ENCODE measurements at places on chromosomes 7 and 10.

- DNase-seq: no peak
Measured at GRCh38 chr10:119364645-119365600, 157.6 kb downstream of the GRK5 start.

- no peak for DNase-seq
Measured at GRCh38 chr7:50221028-50221427, 83.5 kb upstream of the IKZF1 start.

- no peak for DNase-seq
Measured at GRCh38 chr10:78471723-78472550, 438.3 kb downstream of the RPS24 start.

- DNase-seq: no peak
Measured at GRCh38 chr7:93055543-93056107, 62.2 kb downstream of the SAMD9 start.

GRCh38 chr7:146510088-146510680 is 393.6 kb downstream of the CNTNAP2 start:
- DNase-seq: no peak

- no peak for DNase-seq
Measured at GRCh38 chr7:121076350-121077164, 88.0 kb downstream of the CPED1 start.

Data from T-cell (primary cell).